Upper lobe of right lung (tissue), 1 donor: ENCODE measurements at places on chromosomes 11 and 22.

DNA sequence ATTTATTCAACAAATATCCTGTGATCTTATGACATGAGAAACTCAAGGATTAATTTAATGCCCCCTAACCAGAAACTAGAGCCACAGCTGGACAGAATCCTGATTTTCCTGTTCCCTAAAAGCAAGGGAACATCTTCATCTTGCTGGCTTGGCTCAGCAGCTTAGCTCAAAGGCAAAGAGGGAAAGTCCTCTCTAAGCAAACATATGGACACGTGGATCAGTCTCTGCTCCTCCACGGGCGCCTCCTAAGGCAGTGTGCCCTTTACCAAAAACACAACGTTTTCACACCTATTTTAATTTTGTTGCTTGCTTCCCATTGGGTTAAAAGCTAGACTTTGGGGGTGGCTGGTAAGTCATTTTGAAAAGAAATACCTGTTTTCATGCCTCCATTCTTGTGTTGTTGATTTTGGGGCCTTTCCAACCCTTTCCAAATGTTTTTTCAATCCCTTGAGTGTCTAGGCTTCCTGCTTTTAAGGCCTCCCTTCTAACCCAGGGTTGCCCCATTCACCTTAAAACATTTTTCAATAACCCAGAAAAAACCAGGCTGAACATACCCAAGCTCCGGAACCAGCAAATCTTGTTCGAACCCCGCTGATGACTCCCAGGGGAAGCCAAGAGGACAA lies 15.5 kb downstream of the SLC1A2 start:
- no peak for DNase-seq

DNA sequence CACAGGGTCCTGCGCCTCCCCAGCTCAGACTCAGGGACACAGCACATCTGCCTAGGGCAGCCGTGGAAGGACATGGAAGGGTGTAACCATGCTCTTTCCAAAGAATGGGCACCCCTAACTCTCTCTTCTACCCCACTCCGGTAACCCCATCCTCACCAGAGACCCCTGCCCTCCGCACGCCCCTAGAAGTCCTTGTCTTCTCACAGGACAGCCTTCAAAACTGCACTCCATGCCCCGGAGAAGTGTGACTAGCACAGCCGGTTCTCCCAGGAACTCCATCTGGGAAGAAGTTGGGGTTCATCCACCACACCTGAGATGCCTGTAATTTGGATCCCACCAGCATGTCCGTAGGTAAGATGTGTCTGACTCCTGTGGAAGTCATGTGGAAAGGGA lies 25.0 kb downstream of the P2RY2 start:
- DNase-seq: peak; percentile 56

DNA sequence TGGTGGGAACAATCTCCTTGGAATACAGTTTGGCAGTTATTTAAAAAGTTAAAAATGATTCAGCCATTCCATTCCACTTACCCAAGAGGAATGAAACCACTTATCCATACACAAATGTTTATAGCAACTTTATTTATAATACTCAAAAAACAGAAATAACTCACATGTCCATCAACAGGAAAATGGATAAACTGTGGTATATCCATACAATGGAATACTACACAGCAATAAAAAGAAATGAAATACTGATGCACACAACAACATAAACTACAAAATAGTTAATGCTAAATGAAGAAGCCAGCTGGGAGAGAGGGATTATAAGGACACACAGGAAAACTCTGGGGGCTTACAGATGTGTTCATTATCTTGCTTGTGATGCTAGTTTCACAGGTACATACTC lies 64.7 kb downstream of the FCHSD2 start:
- no peak for DNase-seq

DNA sequence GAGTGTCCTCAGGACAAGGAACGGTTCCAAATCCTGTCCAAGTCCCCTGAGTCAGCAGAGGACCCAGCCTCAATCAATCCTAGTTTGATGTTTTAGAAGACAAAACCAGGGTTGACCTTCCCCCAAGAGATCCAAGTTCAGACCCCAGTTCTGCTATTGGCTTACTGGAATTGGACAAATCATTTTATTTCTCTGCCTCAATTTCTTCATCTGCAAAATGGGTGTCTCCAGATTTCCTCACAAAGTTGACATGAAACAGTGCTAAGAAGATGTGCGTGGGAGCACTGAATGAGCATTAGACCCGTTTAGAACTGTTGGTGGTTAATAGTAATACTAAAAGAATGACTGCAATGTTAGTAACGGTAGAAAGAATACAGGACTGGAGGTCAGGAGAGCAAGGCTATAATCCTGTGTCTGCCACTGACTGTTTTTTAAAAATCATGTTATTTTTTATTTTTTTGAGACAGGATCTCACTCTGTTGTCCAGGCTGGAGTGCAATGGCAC lies 32.8 kb upstream of the SCUBE1 start:
- DNase-seq: no peak

DNA sequence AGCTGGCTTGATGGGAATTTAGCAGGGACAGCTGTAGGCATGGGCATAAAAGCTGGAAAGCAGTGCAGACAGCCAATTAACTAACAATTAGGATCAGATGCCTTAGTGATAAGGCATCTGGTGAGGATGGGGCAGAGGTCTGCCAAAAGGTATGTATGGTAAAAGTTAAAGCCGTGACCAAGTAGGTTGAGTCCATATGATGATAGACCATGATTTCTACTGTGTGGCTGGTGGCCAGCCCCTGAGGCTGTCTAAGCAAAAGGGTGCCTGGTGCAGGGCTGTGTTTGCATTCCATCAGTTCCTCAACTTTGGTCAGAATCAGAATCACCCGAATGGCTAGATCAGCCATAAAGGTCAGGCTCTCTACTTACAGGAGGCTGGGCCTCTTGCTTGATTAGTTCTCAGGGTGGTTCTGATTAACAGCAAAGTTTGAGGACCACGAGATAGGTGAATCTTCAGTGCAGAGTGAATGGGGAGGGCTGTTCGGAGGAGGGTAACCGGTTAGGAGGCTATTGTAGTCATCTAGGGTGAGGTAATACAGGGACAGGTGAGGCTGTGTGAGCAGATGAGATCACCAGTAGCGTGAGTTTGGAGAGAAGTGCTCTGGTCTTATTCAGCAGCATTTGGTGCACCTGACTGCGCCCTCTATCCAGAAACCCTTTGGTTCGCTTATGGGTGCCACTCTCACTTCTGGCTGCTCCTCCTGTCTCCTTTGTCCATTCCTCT lies 27.2 kb downstream of the PPFIBP2 start:
- no peak for DNase-seq

DNA sequence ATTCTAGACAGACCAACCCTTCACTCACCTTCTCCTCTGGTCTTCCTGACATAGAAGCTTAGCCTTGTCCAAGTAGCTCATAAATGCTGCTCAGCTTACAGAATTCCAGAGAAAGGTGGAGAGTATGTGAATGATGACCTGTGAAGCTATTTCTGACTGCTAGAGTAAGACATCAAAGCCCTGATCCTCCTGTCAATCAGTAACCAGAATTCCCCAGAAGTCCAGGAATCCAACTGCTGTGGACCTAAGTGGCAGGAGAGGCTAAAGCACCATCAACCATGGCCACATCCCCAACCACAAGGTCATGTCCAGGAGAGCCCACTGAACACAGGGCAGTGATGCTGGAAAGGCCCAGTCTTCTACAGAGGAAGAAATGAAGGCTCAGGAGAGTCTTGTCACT lies 2.6 kb downstream of the OR51G2 start:
- DNase-seq: no peak

DNA sequence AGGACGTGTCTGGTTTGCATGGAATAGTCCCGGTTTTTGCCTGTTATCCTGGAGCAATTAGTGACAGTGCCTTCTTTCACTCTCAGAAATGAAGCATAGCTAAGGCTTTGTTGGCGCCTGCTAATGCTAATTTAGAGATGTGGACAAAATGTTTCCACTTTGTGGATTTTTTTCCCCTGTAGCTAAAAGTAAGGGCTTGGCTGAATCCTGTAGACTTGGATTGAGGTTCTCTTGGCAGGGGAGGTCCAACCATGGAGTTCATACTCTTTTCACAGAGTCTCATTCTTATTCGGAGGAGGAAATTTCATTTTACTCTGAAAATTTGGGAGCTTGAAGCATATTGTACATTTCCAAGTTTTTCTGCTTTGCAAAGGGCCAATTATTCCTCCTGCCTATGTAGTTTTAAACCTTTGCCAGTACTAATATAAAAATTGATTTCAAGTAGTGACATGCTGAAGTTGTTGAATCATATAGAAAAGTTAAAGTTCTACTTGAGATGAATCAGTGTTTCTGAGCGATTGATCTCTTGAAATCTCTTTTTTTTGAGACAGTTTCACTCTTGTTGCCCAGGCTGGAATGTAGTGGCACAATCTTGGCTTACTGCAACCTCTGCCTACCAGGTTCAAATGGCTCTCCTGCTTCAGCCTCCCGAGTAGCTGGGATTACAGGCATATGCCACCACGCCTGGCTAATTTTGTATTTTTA lies 20.0 kb downstream of the PPFIA1 start:
- DNase-seq: no peak

- DNase-seq: no peak
Observed at GRCh38 chr11:28794405-28794804, 686.2 kb downstream of the METTL15 start.

DNA sequence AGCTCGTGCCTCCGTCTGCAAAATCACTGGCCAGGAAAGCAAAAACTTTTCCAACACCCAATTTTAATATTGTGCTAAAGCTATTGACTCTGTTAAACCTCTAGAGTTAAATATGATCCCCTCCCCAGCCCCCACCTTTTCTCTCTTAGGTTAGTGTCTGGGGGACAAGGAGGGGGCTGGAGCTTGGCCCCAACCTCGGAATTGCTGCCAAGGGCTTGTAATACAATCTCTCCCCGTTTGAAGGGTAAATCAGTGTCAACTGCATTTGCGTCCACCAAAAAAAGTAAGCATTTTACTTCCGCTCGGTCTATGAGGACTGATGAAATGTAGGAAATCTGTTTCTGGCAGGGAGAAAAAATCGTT lies at the start of gene GAS2:
Gene GAS2 (plus strand): TSS at position 287 of the 363 bp plus-strand sequence. CDS start 8,259 bp downstream, outside the sequence.
- DNase-seq: no peak
